ENCODE measurements at places on chromosomes 7 and 10.
A peak's percentile ranks its signal among the peaks of the same experiment; 100 is the strongest.

- no peak for DNase-seq
Measured at GRCh38 chr7:78052112-78052511, 253.5 kb downstream of the PHTF2 start.

- DNase-seq, result no peak
Measured at GRCh38 chr7:5433181-5433580, 9.5 kb upstream of the TNRC18 start.

DNA sequence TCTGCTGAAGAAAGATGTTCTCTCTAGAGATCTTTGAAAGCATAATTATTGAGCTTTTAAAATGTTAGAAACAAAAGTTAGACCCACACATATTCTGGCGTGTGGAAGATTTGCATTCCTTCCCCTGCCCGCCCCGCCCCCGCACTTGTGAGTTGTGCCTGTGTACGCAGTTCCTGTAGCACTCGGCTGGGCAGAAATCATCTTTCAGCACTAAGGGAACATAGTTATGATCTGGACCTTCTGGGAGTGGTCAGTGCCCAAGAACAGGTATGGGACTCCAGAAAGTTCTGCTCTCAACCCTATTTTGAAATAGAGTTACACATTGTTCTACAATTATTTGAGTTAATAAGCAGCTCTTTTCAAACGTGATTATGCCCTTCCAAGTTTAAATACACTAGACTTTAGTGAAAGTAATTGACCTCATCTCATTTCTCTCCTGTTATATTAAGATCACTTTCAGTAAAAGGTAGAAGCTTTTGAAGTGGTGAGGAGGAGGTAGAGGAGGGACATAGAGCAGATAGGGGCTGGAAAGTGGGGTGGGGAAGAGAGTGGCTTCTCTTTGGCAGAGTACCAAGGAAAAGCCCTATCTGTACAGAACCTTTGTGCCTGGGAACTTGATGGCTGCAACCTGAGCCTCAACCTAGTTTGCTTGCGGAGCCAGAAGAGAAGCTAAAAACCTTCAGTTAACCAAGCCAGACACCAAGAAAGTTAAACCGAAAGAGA is 5.7 kb downstream of the BLVRA start:
- DNase-seq, result peak; percentile 77

- no peak for DNase-seq
Measured at GRCh38 chr10:122348512-122348911, 26.0 kb upstream of the PLEKHA1 start.

DNA sequence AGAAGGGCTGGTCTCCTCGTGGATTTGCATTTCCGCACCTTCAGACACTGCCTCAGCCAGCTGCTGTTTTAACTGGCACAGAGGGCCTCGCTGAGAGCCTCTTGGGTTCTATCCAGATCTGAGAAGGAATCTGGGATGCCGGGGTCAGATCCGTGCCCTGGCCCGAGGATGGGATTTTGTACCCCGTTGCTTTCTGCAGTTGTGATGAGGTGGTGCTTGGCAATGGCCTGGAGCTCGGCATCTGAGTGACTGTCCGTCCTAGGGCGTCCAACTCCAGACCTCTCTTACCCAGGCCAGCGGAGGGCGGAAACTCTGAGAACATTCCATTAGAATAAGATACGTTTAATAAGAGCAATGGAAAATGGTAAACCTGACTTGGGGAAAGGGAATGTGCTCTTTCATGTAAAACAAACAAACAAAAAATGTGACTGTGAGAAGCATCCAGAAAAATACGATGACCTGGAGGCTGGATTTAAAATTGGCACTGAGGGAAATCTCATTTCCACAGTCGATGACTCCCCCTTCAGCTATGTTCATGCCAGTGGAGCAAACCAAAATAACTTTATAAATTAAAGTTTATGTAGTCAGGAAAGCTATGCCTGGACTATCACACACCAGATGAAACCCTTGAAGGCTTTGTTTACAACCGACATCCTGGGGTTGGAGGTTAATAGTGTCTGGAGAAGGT is 39.6 kb downstream of the GRK5 start:
- DNase-seq, result peak; percentile 53

DNA sequence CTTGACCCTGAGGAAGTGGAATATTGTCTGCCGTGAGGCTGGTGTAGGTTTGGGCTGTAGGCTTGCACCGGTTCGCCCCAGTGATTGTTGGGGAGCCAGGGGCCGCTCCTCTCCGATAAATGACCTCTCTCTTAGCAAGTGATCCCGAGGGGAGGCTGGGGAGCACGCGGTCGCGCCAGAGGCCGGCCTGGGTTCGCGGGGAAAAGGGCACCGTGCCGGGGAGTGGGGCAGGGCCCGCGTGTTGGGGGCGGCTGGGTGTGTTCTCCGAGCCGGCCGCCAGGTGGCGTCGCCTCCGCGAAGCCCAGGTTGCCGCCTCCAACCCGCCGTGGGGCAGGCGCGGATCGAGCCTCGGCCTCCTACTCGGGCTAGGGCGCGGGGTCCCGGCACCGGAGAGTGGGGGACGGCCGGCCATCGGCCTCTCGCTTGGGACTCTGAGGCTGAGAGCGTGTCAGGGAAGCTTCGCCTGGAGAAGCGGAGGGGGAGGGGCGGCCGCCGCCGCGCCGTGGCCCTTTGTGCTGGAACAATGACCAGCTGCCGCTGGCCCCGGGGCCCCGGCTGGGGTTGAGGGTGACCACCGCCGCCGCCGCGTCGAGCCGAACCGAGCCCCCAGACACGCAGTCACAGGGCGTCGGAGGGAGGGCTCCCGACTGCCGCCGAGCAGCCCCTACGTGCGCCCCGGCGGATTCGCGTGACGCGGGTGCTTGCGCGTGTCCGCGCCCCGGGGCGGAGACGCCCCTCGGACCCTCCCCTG is 442 bp upstream of the LZTS2 start:
- peak; percentile 68 for DNase-seq

- DNase-seq, result peak; percentile 54
Measured at GRCh38 chr7:82044497-82045080, 274.7 kb upstream of the HGF start.

- DNase-seq, result no peak
Measured at GRCh38 chr7:106823631-106824030, 41.5 kb upstream of the PIK3CG start.

- no peak for DNase-seq
Measured at GRCh38 chr10:121452581-121452980, 145.7 kb downstream of the FGFR2 start.

DNA sequence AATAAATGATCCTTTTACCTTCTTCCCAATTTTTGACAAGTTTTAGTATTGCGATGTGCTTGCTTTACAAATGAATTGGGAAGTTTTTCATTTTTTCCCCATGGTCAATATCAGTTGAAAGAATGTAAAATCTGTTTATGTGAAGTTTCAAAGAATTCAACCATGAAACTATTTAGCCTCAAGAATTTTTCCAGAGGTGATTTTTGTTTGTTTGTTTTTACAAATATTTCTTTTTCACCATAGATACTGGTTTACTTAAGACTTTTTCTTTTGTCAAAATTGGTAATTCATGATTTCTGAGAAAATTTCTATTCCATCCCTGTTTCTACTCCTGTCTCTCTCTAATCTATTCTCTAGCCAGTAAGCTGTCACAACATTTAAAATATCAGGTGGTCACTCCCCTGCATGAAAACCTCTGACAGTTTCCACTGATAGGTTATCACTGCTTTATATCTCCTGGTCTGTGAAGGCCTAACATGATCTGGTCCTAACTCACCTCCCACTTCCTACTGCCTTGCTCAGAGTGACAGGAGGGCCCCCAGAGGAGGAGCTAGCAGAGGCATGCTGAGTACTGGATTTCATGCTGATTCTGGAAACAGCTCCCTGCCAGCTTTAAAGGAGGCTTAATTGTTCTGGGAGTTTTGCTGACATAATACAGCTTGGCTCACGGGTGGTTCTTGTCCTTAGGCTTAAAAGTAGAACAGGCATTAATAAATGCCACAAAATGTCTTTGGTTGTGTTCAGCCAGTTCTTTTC is 7.6 kb upstream of the ARMS2 start:
- DNase-seq, result peak; percentile 53

DNA sequence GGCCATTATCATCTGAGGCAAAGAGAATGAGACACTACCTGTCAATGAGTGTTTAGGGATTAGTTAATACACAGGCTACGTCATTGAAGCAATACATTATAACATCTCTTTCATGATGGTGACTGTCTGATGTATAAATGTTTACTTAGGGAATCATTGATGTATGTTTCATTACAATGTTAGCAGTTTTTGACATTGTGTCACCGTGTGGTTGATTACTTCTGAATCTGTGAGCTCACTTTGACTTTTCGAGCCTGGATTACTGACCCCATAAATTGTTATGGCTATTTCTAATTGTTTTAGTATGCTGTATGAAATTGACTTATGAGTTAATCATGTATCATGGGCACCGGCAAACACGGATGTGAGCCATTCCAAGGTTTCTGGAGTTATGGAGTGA is 494.0 kb downstream of the MAGI2 start:
- DNase-seq, result no peak

- DNase-seq, result no peak
Measured at GRCh38 chr10:60605476-60605875, 172.8 kb upstream of the CDK1 start.
